Esophagus squamous epithelium (tissue), 5 donors: ENCODE measurements at places on chromosomes 6 and 20. TPM values are rescaled to one million over a fixed set of nuclear protein-coding genes. Genes with fewer than 3 reads are reported as not detected.

Gene PNPLA1
- 0.64 TPM for total RNA-seq

- DNase-seq, result no peak
Observed at GRCh38 chr20:44582311-44583025, at the start of gene PKIG. TSS of gene PKIG (plus strand) at chr20:44582579. CDS start at chr20:44614557, 31,978 bp downstream.

GRCh38 chr6:121055572-121056163 lies 278.6 kb downstream of the TBC1D32 start:
- no peak for DNase-seq

Gene HRH3
- total RNA-seq, result not detected

- no peak for DNase-seq
Observed at GRCh38 chr6:16974387-16974673, 127.5 kb upstream of the STMND1 start.

DNA sequence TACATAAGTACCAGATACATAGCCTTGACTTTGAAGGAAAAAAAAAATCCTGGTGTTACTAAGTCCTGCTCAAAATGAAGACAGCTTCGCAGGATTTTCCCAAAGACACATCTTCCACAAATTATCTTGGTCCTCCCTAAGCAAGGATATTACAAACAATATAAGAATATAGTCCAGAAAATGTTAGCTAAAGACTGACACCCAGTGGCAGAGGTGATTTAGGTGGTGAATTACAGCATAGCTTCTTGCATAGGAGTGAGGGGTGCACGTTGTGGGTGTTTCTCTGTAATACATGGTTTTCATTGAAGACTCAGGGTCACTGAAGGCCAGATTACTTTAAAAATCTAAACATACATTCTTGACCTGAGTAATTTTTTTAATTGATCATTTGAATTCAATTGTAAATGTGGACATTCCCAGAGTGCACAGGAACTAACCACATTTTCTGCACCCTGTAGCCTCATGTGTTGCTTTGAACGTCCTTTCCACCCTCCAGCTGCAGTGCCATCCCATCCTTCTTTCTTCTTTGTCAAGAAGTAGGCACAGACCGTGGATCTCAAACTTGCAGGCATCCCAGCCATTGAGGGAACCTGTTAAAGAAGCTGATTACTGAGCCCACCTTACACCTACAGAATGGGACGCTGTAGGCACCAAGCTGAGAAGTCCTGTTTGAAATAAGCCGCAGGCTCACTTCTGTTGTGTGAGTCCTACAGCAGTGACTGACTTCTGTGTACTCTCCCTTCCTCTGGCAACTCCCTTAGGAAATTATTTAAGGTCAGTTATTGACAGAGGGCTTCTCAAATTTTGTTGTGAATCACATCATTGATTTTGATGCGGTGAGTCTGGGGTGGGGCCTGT lies 102.6 kb downstream of the PERP start:
- DNase-seq, result no peak

- DNase-seq, result no peak
Observed at GRCh38 chr6:133887156-133887879, 1.6 kb upstream of the TCF21 start.

GRCh38 chr20:40882152-40882551 lies 146.5 kb upstream of the TOP1 start:
- no peak for DNase-seq

Gene PLAGL2
- 13.6 TPM for total RNA-seq
